Hair follicular keratinocyte (primary cell): ENCODE measurements at places on chromosomes 5 and 9. TPM values are rescaled to one million over a fixed set of nuclear protein-coding genes. Genes with fewer than 3 reads are reported as not detected.

ZNF300 gene
- 5.3 and 6.0 TPM in 2 replicates for total RNA-seq

SLCO6A1 gene
- total RNA-seq = not detected in 2 replicates

IFNK gene
- total RNA-seq = 2.2 and 4.3 TPM in 2 replicates

MLANA gene
- total RNA-seq = not detected in 2 replicates

ZSWIM6 gene
- total RNA-seq = 3.6 and 5.4 TPM in 2 replicates

LRRC19 gene
- 0.23 TPM in 1 of 2 replicates, not detected in the other for total RNA-seq

S1PR3 gene
- total RNA-seq = 3.0 and 5.7 TPM in 2 replicates

SPINK4 gene
- total RNA-seq = not detected in 2 replicates

CCDC183 gene
- 1.3 TPM in 1 of 2 replicates, not detected in the other for total RNA-seq

FOXD4L6 gene
- total RNA-seq = 0.27 TPM in 1 of 2 replicates, not detected in the other

FBXO4 gene
- total RNA-seq = 12.3 and 12.7 TPM in 2 replicates

ADAMTS13 gene
- 0.61 and 0.70 TPM in 2 replicates for total RNA-seq

TAF11L7 gene
- total RNA-seq = not detected in 2 replicates

STARD4 gene
- total RNA-seq = 57.1 and 87.0 TPM in 2 replicates

MAP3K1 gene
- 6.1 and 9.1 TPM in 2 replicates for total RNA-seq

KCNV2 gene
- not detected in 2 replicates for total RNA-seq

PRDM9 gene
- total RNA-seq = not detected in 2 replicates

CAMLG gene
- 21.8 and 31.6 TPM in 2 replicates for total RNA-seq

ASPN gene
- 0.08 TPM in 1 of 2 replicates, not detected in the other for total RNA-seq

DCAF10 gene
- total RNA-seq = 14.8 and 15.0 TPM in 2 replicates

CRAT gene
- total RNA-seq = 14.1 and 32.8 TPM in 2 replicates

PCAT7 gene
- not detected in 2 replicates for total RNA-seq

RAI14 gene
- total RNA-seq = 38.0 and 51.1 TPM in 2 replicates

SLC26A2 gene
- 6.0 and 6.5 TPM in 2 replicates for total RNA-seq

SLC24A2 gene
- total RNA-seq = not detected in 2 replicates

PTPN3 gene
- total RNA-seq = 14.8 and 22.1 TPM in 2 replicates

OR13C4 gene
- not detected in 2 replicates for total RNA-seq

BHMT2 gene
- total RNA-seq = not detected in 2 replicates

SNX24 gene
- 18.7 and 22.4 TPM in 2 replicates for total RNA-seq

GABRA1 gene
- total RNA-seq = not detected in 2 replicates

TLX3 gene
- total RNA-seq = 0.23 TPM in 1 of 2 replicates, not detected in the other

CKMT2 gene
- total RNA-seq = not detected in 2 replicates

SLC27A6 gene
- total RNA-seq = 1.5 TPM in 2 replicates

HAPLN1 gene
- not detected in 2 replicates for total RNA-seq

SPINK5 gene
- total RNA-seq = 0.95 and 1.6 TPM in 2 replicates

PCDHA11 gene
- under 0.01 TPM in 1 of 2 replicates, not detected in the other for total RNA-seq

TMEM252 gene
- not detected in 2 replicates for total RNA-seq
